ENCODE measurements at places on chromosomes 1 and 21. TPM values are rescaled to one million over a fixed set of nuclear protein-coding genes. Genes with fewer than 3 reads are reported as not detected.

DNA sequence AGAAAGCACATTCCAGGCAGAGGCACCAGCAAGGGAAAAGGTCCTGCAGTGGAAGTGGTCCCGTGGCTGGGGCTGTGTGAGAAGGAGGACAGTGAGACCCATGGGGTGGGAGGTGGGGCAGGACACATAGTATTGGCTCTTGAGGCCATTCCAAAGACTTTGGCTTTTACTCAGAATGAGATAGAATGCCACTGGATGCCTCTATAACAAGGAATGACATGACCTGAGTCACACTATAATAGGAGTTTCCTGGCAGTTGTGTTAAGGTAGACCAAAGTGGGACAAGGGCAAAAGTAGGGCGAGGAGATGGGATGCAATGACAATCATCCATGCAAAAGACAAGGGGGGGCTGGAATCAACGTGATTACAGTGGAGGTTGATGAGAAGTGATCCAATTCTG lies 24.7 kb upstream of the LAMC2 start:
- no peak for DNase-seq
- H3K27me3 ChIP-seq: no peaks in the 10 kb centered on the region
- no peaks in the 10 kb centered on the region for H3K4me1 ChIP-seq
- H3K27ac ChIP-seq: no peak overlapping the region
- no peaks in the 10 kb centered on the region for H3K36me3 ChIP-seq

DNA sequence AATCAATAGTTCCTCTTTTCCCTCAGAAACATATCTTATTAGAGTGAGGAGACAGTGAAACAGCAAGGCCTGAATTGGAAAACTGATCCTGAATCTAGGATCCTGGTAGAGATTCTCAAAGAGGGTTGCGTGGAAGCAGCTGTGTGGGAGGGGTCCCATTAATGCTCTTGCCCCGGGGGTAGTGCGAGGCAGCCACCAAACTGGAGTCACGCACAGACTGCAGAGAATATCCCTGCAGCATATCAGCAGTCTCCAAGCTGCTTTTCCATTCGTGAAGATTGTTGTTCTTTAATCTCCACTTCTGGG lies 150.1 kb downstream of the DISC1 start:
- no peak for DNase-seq
- no peaks in the 10 kb centered on the region for H3K36me3 ChIP-seq
- no peak overlapping the region for H3K4me3 ChIP-seq
- no peaks in the 10 kb centered on the region for H3K27me3 ChIP-seq
- H3K4me1 ChIP-seq: no peaks in the 10 kb centered on the region

GRCh38 chr1:18962855-18963737 lies 6.6 kb upstream of the IFFO2 start:
- no peaks in the 10 kb centered on the region for H3K36me3 ChIP-seq
- H3K27me3 ChIP-seq: no peaks in the 10 kb centered on the region
- peak; percentile 20 for DNase-seq

Gene TTC22
- 0.27 TPM for total RNA-seq

- no peak for DNase-seq
- H3K4me1 ChIP-seq: peaks cover 10% of the 10 kb centered on the region
- no peak overlapping the region for H3K27ac ChIP-seq
- no peaks in the 10 kb centered on the region for H3K27me3 ChIP-seq
Measured at GRCh38 chr1:26771285-26771642, 16.5 kb upstream of the PIGV start.

- H3K4me3 ChIP-seq: peak overlapping the region; percentile 78
- H3K36me3 ChIP-seq: no peaks in the 10 kb centered on the region
- H3K4me1 ChIP-seq: no peaks in the 10 kb centered on the region
- peak; percentile 97 for DNase-seq
- peak overlapping the region; percentile 70 for H3K27ac ChIP-seq
Measured at GRCh38 chr1:85576642-85577418, 3.7 kb upstream of the CCN1 start.

- H3K36me3 ChIP-seq: no peaks in the 10 kb centered on the region
- H3K4me1 ChIP-seq: no peaks in the 10 kb centered on the region
- H3K27ac ChIP-seq: no peak overlapping the region
- no peaks in the 10 kb centered on the region for H3K27me3 ChIP-seq
- H3K4me3 ChIP-seq: no peak overlapping the region
- no peak for DNase-seq
Measured at GRCh38 chr1:172408958-172409357, 11.5 kb upstream of the C1orf105 start.

DNA sequence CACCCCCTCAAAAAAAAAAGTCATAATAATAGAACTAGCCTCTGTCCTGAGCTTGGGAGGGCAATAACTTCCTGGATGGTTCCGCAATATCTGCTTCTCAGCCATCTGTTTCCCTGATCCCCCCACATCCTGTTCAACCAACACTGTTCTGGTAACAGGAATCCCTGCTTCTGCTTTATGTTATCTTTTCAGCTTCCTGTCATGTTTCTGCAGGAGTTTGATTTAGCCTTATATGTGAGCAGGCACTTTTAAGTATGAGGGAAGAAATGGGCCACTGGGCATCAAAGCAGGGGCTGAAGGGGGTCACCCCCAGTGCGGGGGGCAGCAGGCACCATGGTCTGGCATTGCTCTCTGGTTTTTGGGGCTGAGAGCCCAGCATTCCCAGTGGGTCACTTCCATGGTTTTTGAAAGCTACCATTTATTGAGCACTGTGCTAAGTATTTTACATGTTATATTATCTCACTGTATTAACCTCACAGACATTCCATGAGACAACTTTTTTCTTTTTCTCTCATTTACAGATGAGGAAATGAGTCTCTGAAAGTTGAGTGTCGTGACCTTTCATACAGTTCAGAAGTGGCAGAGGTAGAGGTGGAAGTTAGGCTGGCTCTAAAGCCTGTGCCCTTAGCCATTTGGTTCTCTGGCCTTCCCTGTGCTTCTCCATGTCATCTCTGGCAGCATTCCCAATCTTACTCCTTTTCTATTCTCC lies 61.9 kb downstream of the DNTTIP2 start:
- H3K4me1 ChIP-seq: no peaks in the 10 kb centered on the region
- H3K36me3 ChIP-seq: no peaks in the 10 kb centered on the region
- H3K27ac ChIP-seq: no peak overlapping the region
- no peaks in the 10 kb centered on the region for H3K27me3 ChIP-seq
- no peak overlapping the region for H3K4me3 ChIP-seq
- DNase-seq: no peak

GRCh38 chr1:162367772-162368171 lies 8.9 kb downstream of the SPATA46 start:
- H3K27ac ChIP-seq: no peak overlapping the region
- no peaks in the 10 kb centered on the region for H3K27me3 ChIP-seq
- H3K4me3 ChIP-seq: no peak overlapping the region
- H3K4me1 ChIP-seq: no peaks in the 10 kb centered on the region
- H3K36me3 ChIP-seq: no peaks in the 10 kb centered on the region

Gene FCMR
- 3.3 TPM for total RNA-seq

DNA sequence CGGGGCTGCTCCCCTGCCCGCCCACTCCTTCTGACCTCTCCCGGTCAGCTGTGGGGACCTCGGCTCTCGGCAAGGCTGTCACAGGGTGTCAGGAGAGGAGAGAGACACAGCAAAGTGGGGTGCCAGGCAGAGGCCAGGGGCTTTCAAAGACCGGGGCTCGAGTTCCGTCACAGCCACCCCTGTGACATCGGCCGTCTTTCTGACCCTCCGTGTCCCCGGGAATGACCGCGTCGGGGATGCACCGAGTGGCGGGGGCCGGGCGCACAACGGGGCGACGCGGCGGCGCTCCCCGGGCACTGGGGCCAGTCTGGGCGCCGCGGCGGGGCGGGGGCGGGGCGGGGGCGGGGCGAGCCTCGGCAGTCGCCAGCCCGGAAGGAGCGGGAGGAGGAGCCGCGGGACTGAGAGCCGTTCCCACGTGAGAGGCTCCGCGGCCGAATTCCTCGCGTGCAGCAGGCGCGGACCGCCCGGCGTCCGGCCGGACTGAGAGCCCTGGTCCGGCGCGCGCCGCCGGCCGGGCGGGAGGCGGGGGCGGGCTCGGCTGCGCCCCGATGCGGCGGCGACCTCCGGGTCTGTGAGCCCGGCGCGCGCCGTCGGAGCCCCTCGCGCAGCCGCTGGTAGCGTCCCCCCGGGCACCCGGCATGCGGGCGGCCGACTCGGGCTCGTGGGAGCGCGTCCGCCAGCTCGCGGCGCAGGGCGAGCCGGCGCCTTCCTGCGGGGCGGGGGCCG lies 229.7 kb upstream of the TMEM51 start:
- DNase-seq: peak; percentile 81
- H3K4me3 ChIP-seq: peak overlapping the region; percentile 12
- no peaks in the 10 kb centered on the region for H3K36me3 ChIP-seq
- peaks cover 3% of the 10 kb centered on the region for H3K4me1 ChIP-seq
- H3K27ac ChIP-seq: no peak overlapping the region

Gene EPS8L3
- total RNA-seq: not detected

Gene KRTAP7-1
- total RNA-seq: not detected
